ENCODE measurements at places on chromosomes 3 and 15. TPM values are rescaled to one million over a fixed set of nuclear protein-coding genes. Genes with fewer than 3 reads are reported as not detected.

The GOLGA8B gene
- 22.3 TPM for total RNA-seq

The LRRC3B gene
- not detected for total RNA-seq

DNA sequence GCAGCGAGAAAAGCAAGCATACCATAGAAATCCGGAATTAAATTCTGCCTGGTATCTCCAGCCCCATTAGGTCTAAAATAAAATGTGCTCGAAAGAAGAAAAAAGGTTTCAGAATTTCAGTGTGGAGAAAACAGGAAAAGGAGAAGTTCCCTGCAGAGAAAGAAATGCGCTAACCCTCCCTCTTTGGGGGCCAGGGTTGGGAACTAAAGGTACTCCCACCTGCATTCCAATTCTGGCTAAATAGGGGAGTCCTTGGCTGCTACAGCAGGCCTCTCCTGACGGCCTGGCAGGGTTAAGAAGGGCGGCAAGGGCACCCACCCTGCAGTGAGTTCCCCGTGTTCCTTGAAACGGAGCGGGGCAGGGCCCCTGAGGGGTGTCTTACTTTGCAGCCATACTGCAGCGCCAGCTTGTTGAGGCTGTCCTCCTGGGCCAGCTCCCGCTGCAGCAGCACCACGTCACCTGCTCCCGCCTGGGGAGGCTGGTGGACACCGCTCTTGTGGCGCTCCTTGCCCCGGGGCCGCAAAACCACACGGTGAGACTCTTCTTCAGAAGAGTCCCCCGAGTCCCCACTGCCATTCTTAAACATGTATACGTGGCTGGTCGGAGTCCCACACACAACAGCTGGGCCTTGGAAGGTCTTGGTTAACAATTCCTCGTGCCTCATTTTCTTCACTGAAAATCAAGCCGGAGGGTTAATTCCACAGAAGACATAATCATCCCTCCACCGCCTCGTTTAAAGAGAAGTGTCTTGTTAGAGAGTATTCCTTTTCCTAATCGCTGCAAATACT, 1.7 kb downstream of the LYSMD4 start:
- no peak for DNase-seq

- DNase-seq: no peak
These were observed 120.5 kb downstream of the AQP9 start for GRCh38 chr15:58258501-58259292.

GRCh38 chr15:62823561-62823960, 219.0 kb upstream of the TPM1 start:
- DNase-seq: no peak

DNA sequence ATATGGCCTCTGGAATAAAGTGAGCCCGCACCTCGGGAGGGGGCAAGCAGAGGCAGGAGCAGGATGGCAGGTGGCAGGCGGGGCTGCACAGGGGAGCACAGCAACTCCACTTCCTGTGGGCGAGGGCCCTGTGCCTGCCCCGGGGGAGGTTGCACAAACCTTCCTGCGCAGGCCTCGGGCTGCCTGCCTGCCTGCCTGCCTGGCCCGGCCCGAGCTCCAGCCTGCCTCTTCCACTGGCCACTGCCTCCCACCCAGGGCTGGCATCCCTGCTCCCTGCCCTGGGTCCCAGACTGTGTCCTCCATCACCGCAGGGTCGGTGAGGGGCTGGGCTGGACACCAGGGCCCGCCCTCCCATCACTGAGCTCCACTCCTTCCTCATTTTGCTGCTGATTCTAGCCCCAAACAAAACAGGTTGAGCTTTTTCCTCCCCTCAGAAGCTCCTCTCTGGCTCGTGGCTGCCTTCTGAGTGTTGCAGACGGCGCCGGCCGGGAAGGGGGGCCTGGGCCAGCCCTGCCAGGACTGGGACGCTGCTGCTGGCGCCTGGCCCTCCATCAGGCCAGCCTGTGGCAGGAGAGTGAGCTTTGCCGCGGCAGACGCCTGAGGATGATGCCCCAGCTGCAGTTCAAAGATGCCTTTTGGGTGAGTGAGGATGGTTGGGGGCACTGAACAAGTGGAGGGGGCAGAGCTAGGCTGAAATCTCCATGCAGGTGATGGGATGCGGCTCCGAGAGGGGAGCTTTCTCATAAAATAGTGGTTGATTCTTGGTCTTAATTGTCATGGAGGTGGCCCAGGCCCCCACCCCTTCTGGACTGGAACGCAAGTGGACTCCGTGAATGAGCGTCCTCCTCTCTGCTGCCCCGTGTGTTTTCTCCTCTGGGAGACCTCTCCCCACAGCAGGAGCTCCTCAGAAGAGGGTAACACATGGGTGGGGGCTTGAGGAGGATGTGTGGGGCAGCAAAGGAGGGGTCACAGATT, at the start of gene PSTPIP1:
Gene PSTPIP1, plus strand, starts transcription at position 156 of the 975 bp plus-strand sequence. Its CDS starts 448 bp downstream, at position 604.
- peak; percentile 85 for DNase-seq

GRCh38 chr3:125107363-125107762, 51.6 kb upstream of the HEG1 start:
- no peak for DNase-seq

- DNase-seq: no peak
These were observed 262.4 kb downstream of the NLGN1 start for GRCh38 chr3:173659972-173660371.
